ENCODE measurements at places on chromosomes 1 and 21.

DNA sequence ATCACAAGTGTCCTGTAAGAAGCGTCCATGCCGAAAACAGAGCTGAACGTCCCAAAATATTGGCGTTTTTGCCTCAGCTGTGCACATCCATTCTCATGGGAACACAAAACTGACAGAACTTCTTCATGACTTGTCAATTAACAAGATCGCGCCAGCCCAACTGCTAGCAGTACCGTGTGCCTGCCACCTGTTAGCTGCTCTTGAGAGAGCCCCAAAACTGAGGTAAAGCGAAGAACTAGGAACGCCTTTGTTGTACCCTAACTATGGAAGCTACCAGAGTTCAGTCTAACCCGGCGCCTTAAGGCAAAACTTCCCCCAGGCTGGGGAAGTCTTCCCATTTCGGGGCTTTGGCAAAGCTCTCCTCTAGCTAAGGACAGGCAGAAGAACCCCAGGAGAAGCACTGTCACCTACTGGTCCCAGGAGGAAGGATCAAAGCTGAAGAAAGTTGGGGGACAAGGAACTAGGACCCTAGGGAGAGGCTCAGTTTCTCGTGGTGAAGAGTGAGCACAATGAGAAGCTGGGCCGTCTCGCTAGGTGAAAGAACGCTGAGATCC lies 719 bp downstream of the EYA3 start:
- DNase-seq: no peak

DNA sequence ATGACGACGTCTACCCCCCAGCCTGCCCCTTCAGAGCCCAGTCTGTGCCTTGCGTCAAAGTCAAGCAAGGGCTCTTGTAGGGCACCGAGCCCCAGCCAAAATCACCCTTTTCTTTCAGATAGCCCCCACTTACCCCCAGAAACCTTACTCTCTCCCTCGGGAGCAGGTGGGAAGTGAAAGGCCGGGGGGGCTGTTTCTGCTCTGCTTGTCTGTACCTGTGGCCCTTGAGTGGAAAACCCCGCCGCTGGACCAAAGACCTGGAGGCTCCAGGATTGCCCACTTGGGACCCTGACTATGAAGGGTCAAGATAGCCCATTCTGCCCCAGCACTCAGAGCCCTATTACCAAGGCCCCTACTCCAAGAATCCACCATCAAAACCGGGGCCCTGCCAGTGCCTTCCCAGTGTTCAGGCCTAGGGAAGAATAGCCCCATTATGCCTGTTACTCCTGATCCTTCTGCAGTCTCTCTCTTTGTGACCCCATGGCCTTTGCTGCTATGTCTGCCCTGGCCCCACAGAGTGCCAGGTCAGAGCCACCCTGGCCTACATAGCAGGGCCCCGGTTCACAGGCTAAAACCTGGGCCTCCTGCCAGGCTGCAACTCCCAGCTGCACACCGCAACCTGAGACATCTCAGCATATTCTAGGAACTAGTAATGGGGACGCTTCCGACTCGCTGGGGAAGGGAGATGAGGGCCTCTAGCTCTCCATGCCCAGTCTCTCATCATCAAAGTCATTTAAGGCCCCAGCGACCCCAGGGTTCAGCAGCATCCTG lies 22.2 kb upstream of the HPDL start:
- no peak for DNase-seq

- no peak for DNase-seq
Measured at GRCh38 chr1:201475130-201475529, 6.1 kb upstream of the PHLDA3 start.

DNA sequence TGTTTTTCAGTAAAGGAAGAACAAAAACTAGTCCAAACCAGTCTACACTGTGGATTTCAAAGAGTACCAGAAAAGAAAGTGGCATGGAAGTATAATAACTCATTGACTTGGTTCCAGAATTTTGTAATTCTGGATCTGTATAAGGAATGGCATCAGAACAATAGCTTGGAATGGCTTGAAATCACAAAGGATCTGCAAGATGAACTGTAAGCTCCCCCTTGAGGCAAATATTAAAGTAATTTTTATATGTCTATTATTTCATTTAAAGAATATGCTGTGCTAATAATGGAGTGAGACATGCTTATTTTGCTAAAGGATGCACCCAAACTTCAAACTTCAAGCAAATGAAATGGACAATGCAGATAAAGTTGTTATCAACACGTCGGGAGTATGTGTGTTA lies 21.3 kb downstream of the CHODL start:
- DNase-seq: no peak

DNA sequence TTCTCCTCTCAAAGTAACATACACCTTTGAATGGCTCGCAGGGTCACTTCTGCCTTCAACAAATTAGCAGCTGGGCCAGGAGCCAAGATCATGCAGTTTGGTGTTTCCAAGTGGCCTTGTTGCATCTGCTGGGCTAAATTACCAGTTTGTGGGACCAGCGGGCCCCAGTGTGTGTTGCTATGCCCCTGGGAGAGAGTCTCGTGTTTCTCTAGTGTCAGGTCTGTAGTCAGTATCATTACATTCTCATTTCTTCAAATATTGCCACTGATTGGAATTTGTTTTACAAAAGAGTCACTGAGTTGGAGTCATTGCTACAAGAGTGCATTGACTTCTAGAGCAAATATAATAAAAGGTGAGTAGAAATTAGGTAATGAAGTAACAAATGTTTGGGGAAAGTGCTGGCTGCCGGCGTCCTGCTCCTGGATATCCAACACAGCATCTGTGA lies 35.5 kb downstream of the RHOU start:
- no peak for DNase-seq
